NB4 (cell line): ENCODE measurements at places on chromosomes 6 and 20.
A peak's percentile ranks its signal among the peaks of the same experiment; 100 is the strongest.

DNA sequence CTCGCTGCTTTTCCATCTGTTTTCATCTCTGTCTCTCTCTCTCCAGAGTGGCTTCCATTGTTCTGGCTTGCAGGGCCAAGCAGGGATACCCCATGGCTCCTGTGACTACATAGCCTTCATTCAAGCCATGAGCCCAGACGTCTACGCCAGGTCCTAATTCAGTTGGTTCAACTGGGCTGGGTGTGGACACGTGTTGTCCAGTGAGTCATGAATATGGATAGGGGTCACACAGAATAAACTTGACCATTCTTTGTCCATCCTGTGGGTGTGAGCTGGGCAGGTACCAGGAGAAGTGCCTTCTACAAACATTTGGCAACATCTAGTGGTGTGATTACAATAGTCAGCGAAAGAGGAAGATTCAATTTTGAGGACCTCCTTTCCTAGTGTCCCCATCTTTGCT, 96.9 kb upstream of the ARMC2 start:
- no peak for DNase-seq

- DNase-seq: peak; percentile 81
Observed at GRCh38 chr20:844473-845225, 11.1 kb downstream of the FAM110A start.

- no peak for DNase-seq
Observed at GRCh38 chr6:105041880-105042279, 85.0 kb downstream of the LIN28B start.

- DNase-seq: no peak
Observed at GRCh38 chr6:1497761-1498105, 108.4 kb downstream of the FOXF2 start.

DNA sequence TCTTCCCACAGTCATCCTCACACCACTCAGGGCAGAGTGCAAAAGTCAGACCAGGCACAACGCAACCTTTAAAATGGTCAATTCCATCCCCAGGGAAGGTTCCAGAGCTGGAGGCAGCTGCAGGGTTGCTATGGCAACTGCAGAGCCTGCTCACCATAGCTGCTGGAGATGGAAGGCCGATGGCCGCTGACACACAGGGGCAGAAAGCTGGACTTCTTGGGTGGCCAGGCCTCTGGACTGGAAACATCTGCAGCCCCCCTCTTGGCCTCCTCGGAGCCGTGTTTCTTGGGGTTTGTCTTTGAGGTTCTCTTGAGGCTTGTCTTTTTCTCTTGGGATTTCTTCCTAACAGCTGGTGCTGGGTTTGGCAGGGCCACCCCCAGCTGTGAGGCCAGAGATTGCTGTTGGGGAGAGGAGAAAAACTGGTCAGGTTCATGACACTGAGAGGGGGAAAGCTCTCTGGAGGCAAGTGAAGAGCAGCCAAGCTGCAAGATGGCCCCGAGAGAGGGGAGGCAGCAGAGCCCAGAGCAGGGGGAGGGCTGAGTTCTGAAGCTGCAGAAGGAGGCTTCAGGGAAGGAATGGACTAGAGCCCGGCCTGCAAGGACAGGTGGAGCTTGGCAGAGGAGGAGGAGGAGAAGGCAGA, 10.2 kb downstream of the BNIP5 start:
- DNase-seq: peak; percentile 48

DNA sequence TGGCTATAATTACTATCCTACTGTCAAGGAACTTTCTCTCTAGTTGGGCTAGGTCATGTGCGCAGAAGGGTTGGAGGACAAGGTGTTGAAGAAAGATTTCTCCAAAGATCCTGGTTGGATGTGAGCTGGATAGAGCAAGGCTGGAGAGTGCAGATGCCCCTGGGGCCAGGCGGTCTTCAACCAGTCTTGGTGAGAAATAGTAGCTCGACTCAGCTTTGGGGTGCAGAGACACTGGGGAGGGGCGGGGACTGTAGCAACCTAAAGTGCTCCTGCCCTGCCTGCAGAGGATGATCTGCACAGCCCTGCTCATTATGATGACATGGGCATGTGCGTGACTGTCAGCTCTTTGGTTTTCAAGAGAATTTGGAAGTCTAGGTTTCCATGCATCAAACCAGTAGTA, 35.9 kb downstream of the PHACTR3 start:
- no peak for DNase-seq

GRCh38 chr6:43338243-43338642, 29.6 kb upstream of the CRIP3 start:
- no peak for DNase-seq

DNA sequence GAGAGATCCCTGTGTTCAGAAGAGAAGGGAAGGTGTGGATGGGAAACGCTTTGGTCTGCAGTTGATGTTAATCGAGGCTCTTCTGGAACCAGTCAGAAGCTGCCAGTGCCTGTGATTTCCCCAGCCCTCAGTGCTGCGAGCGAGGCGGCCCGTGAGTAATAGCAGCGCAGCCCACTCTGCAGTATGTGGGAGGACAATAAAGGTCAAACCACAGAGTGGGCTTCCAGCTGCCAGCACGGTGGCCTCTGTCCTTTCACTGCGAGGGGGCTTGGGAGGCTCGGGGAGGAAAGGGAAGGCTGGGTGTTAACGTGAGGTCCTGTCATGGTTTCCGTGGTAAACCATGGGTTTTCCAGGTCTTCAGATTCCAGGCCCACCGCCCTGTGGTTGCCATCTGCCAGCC, 32.3 kb upstream of the TAGAP start:
- DNase-seq: peak; percentile 63

DNA sequence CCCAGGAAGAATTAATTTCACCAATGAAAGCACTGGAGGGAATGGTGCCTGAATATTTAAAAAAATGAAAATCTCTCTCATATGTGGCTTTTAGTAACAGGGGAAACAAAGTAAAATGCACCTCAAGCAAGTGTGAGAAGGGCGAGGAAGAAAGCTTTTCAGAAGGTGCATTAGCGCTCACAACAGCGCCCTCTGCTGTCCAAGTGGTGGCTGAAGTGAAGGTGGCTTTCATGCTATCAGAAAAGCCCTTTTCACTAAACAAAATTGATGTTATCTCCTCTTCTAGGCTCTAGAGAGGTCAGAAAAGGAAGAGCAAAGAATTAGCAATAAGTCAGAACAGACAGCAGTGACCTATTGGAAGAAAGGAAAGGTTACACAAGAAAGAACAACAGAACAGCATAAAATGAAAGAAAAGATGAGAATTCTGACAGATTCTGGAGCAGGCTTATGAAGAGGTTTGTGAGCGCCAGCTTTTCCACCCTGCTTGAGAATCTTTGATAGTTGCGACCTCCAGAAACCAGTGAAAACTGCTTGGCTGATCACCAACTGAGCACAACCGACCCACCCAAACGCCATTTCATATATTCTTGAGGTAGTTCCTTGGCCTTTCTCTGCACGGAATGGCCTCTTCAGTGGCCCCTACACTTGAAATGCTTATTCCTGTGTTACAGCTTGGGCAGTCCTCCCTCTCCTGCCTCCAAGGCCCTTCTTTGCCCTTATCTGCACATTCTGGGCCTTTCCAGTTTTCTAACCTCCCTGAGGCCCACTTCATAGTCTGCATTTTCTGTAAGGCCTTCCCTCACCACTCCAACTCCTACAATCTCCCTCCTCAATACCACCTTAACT, 45.3 kb downstream of the SMLR1 start:
- DNase-seq: peak; percentile 66

- DNase-seq: no peak
Observed at GRCh38 chr6:78599526-78599925, 267.8 kb upstream of the IRAK1BP1 start.

GRCh38 chr6:124995131-124995530, 32.9 kb downstream of the RNF217 start:
- DNase-seq: no peak

GRCh38 chr6:27477318-27478013, 4.6 kb upstream of the ZNF184 start:
- no peak for DNase-seq

GRCh38 chr20:3890398-3890751, 1.2 kb downstream of the PANK2 start:
- no peak for DNase-seq

- DNase-seq: peak; percentile 37
Observed at GRCh38 chr6:5865506-5866031, 141.2 kb downstream of the NRN1 start.

- DNase-seq: no peak
Observed at GRCh38 chr6:33683051-33683571, 28.4 kb downstream of the UQCC2 start.

DNA sequence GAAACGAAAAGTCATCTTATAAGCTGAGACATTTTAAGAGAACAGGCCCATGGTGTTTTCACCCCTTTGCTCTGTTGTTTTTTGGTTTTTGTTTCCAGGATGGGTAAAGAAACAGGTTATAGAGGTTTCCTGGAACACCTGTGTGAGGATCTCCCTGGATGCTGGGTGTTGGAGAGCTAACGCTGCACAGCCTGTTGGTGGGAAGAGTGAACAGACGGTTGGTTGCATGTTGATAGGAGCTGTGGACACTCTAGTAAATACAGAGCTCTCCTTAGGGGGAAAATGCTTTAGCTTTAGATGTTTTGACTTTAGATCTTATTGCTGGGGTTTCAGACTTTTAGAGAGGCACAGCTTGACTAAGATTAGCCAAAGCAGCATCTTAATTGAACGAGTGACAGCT, 235.2 kb downstream of the SOX4 start:
- no peak for DNase-seq

GRCh38 chr20:41770427-41770826, 152.2 kb upstream of the CHD6 start:
- no peak for DNase-seq

DNA sequence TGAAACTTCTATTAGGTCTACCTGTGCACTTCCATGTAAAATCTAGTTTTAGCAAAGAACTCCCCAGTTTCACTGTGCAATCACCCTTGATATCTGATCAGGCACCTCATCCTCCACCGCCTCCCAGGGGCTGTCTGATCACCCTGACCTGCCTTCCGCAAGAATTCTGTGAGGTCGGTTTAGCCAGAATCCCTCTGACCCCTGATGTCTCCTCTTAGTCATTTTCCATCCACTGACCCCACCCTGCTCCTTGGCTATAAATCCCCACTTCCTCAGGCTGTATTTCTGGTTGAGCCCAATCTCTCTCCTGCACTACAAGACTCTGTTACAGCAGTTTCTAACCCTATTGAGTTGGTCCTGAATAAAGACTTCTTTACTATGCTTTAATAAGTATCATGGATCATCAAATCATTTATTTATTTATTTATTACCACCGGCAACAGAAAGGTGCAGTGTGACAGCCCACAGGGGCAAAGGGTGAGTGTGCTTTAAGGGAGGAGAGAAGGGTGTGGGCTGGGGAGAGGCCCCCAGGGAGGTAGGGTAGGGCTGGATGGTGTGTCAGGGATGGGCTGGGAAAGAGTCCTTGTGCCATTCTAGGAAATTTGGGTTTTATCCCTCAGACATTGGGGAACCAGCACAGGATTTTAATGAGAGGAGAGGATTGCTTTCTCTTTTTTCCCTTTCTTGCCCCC, 11.2 kb upstream of the SERPINB6 start:
- no peak for DNase-seq

DNA sequence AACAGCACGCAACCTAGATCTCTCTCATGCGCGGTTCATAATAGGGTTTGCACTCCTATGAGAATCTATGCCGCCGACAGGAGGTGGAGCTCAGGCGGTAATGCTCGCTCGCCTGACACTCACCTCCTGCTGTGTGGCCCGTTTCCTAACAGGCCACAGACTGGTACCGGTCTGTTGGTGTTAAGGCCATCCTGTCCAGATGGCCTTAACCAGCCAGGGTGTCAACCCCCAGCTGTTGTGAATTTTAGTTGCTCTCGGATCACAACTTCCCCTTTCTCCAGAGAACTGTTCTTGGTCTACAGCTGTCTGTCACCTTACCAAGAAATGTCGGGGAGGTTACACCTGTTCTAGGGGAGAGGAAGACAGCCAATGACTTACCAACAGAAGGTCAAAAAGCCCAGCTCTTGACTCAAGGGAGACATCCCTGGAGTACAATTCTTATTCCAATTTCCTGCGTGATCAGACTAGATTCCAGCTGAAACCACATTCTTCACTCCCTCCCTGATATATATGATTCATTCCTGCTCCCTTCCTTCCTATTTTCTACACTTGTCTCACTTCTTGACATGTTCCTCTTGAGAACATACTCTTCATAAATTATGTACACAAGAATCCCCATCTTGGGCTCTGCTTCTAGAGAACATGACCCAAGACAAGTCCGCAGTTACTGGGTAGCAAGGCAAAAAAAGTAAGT, 23.1 kb upstream of the DNAAF9 start:
- peak; percentile 98 for DNase-seq

- peak; percentile 44 for DNase-seq
Observed at GRCh38 chr6:684831-685636, 7.9 kb downstream of the EXOC2 start.

DNA sequence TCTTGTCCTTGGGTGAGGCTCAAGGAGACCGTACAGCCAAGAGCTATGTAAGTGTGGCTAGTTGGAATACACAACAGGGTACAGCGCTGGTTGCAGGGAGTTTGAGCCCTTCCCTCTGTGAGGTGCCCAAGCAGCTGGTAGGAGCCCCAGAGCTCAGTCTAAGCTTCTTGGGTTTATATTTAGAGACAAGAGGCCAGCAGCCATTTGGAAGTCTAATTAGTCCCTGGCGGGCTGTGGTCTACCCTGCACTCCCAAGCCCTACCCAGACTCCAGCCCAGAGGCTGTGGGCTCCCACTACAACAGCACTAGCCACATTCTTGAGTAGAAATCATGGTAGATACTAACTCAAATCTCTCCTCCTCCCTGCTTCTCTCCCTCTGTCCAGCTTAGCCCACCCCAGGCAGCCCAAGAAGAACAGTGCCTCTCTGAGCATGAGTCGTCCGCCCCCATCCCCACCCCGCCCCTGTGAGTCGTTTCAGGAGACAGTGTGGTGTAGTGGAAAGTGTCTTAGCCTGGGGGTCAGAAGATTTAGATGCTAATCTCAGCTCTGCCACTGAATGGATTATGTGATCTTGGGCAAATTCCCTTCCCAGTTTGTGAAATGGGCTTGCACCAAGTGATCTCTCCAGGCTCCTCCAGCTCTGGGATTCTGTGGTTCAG, 37.8 kb downstream of the EIF2S2 start:
- DNase-seq: no peak

DNA sequence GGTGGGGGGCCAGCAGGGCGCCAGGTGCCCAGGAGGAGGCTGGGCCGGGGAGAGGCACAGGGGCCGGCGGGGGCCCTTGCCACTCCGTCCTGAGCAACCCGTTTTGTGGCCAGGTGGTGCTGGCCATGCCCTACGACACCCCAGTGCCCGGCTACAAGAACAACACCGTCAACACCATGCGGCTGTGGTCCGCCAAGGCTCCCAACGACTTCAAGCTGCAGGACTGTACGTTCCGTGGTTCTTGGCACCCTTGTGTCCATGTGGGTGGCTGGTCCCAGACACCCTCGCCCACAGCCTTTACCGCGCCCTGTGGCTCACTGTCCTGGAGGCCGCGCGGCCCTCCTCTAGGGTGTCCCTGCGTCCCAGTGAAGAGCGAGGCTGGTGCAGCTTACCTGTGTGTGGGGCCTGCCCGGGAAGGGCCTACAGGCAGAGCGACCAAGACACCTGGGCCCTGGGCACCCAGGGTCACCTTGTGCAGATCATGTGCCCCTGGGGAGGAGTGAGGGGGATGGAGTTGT, 28.7 kb downstream of the PYGB start:
- DNase-seq: no peak

DNA sequence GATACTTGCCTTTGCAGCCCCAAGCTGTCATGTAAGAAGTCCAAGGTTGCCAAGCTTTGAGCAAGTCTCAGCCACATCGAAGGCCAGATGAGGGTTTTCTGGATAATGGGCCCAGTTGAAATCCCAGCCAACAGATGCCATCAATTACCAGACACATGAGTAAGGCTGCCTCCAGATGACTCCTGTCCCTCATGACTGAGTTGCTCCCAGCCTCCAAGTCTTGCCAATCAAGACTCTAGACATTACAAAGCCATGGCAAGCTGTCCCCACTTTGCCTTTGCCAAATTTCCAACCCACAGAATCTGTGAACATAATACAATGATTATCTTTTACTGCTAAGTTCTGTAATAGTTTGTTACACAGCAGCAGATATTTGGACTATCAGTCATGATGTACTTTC, 76.8 kb upstream of the ARMC2 start:
- no peak for DNase-seq
